Central memory CD8-positive, alpha-beta T cell (primary cell): ENCODE measurements at places on chromosomes 2 and 18.

- no peaks in the 10 kb centered on the region for H3K4me1 ChIP-seq
- no peak overlapping the region for H3K27ac ChIP-seq
Measured at GRCh38 chr18:66873899-66874298, 270.0 kb upstream of the CDH19 start.

- no peak for DNase-seq
- H3K36me3 ChIP-seq: no peaks in the 10 kb centered on the region
- H3K4me3 ChIP-seq: no peak overlapping the region
- H3K4me1 ChIP-seq: no peaks in the 10 kb centered on the region
- H3K27me3 ChIP-seq: no peaks in the 10 kb centered on the region
- H3K27ac ChIP-seq: no peak overlapping the region
Measured at GRCh38 chr18:52431683-52432082, 91.7 kb downstream of the DCC start.

DNA sequence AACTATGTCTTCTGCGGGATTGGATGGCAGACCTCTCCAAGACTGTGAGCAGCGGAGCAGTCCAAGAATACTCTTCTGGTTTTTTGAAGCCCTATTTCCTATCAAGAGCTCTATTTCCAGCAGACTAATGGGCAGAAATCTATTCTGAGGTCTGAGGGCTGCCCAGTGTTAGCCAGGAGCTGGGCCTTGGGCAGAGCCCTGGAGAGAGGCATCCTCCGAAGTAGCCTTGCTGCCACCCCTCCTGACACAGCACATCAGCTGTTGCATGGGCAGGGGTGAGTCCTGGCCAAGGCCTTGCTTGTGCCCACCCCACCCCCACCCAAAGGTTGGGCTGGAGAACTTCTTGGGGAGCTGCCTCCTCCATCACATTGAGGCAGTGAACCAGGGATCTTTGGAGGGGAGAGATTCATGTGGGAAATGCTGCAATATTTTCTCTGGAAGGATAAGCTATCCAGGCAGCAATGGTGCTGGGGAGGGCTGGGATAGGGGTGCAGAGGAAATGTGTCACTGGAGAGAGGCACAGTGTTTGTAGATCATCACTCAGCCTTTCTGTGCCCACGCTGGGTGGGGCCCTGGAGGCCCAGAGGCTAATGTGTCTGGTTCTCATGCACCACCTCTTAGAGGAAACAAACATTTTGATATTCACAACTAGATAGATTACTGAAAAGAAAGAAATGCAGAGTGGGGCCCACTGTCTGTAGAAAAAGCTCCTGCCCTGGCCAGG, 104.7 kb downstream of the VSNL1 start:
- H3K4me1 ChIP-seq: no peaks in the 10 kb centered on the region
- no peaks in the 10 kb centered on the region for H3K36me3 ChIP-seq
- no peaks in the 10 kb centered on the region for H3K27me3 ChIP-seq
- no peak for DNase-seq

- no peak overlapping the region for H3K27ac ChIP-seq
- H3K4me1 ChIP-seq: no peaks in the 10 kb centered on the region
- no peak overlapping the region for H3K4me3 ChIP-seq
- no peak for DNase-seq
Measured at GRCh38 chr2:8626572-8626971, 55.3 kb upstream of the ID2 start.
